ENCODE measurements at places on chromosomes 4 and X.

- DNase-seq: no peak
Measured at GRCh38 chr4:44914748-44915147, 188.4 kb upstream of the GNPDA2 start.

- DNase-seq: no peak
Measured at GRCh38 chrX:65755786-65756185, 88.3 kb downstream of the MSN start.

- DNase-seq: no peak
Measured at GRCh38 chr4:101122019-101122418, 225.3 kb downstream of the PPP3CA start.

GRCh38 chr4:123561525-123561924, 164.9 kb downstream of the SPRY1 start:
- no peak for DNase-seq

DNA sequence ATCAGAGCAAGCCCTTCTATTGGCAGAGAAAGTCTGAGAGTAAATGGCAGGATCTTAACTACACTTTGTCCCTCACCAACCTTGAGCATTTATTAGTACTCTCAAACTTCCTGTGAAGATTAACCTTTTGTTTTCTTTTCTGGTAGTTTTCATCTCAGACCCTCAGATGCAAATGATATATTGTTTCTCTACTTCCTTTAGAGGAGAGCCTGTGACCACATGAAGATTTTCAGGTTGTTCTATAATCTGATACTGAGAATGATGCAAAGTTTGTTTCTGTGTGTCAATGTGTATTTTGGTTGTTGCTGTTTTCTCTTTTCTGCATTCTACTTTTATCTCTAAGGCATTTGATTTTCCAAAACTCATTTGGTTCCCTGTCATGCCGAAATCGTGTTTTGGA, 165.8 kb upstream of the CYSLTR1 start:
- DNase-seq: no peak

DNA sequence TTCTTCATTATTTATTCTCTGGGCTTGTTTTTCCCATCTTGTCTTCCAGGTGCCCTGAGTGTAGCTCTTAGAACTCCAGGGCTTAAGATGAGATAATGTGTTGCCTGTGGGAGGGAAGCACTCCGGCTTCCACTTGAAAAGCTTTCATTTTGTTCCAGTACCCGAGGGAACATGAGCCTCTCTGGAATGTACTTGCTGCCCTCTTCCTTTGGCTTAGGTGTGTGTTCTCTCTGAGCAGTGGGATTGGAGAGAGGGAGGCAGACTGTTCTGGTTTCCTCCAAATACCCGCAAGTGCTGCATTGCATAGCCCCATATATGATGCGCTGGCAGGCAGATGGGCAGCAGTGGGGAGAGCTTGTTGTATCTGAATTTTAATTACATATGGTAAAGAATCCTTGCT, 861 bp upstream of the DTHD1 start:
- DNase-seq: no peak

- no peak for DNase-seq
Measured at GRCh38 chrX:119880552-119881437, 9.2 kb downstream of the NDUFA1 start.

DNA sequence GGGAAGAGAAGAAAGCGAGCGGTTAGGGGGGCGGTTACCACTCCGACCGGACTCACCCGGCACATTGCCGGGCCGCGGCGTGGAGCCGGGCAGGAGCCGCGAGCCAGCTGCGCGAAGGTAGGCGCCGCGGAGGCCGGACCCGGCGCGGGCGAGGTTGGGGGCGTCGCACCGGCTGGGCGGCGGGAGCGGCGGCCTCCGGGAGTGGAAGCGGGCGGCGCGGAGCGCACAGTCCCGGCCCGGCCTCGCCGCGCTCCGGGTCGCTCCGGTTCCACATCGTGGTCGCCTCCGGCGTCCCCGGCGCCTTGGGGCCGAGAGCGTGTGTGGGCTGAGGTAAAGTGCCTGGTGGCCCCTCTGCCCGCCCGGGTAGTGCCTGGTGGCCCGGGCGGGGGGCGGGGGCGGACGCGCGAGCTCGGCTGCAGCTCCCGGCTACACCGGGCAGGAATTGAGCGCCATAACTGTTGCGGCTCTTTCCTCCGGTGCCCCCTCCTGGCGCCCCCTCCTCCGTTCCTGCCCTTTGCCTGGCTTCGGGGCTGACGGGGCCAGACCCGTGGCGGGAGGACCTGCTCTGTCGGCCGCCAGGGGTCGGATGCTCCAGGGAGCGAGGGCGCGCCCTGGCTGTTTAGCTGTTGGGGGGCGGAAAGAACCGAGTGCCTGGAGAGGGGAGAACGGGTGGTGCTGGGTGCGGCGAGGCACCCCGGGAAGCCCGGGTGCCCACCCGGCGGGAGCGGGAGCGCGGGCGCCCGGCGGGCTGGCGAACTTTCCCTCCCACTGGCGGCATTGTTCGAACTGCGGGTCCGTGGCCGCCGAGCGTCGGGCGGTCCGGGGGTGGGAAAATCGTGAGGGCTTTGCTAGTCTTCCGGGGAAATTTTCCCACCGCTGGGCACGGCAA, 626 bp downstream of the JADE3 start:
- no peak for DNase-seq

GRCh38 chrX:39318506-39319343, 517.5 kb downstream of the MID1IP1 start:
- DNase-seq: no peak

- no peak for DNase-seq
Measured at GRCh38 chrX:136146614-136147314, 569 bp upstream of the FHL1 start.

- no peak for DNase-seq
Measured at GRCh38 chrX:101986586-101986985, 54.8 kb upstream of the ZMAT1 start.

- DNase-seq: no peak
Measured at GRCh38 chrX:102957751-102958150, 20.7 kb downstream of the RAB40AL start.

- DNase-seq: no peak
Measured at GRCh38 chrX:45258731-45259402, 58.2 kb upstream of the DIPK2B start.

GRCh38 chr4:11455201-11455835, 26.6 kb upstream of the HS3ST1 start:
- no peak for DNase-seq

DNA sequence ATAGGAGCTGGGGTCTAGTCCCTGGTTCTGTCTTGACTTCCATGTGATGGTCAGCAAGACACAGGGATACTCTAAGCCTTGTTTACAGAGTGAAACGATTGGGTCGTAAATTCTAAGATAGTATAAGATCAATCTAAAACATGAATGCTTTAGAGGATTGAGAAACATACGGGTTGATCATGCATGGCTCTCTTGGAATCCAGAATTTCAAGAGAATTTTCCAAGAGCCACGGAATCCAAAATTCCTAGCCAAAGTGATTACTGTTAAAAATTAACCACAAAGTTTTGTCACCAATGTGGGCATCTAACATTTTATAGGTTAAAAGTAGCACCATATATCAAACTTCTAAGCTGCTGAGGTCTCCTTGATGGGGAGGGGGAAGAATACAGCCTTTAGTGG, 16.5 kb downstream of the HS3ST1 start:
- no peak for DNase-seq

GRCh38 chr4:83581411-83582288, 45.7 kb downstream of the GPAT3 start:
- no peak for DNase-seq

DNA sequence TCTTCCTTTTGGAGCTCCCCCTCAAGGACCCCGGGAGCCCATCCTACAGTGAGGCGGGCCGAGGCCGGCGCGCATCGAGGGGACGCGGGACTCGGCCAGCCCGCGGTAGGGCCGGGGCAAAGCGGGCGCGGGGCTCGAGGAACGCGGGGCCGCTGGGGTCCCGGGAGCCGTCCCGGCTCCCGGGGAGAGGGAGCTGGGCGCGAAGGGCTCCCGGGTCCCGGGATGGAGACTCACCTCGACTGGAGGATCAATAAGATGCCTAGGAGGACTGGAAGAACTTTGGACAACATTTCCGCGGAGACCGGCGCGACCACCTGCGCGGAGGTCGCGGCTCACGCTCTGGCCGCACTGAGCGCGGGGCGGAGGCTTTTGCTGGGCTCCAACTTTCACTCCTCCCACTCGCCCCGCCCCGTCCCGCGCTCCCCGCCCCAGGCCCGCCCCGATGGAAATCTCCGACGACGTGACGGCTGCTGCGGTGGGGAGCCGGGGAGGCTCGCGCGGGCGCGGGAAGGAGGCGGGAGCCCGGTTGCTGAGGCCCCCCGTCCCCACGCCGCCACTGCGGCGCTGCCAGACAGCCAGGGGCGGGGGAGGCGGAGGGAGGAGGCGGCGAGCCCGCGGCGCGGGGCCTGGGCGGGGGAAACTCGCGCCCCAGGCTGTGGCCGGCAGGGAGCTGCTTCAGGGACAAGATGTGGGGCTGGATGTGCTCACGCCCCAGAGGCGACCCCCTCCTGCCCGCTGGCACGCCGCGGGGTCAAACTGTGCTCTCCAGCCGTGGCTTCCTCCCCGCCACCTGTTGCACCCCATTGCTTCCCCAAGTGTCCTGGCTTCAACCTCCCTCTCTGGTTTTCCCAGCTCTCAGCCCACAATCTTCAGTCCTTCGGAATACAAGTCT, at the start of gene GABRE:
TSS of gene GABRE (minus strand) at position 341 of the 892 bp plus-strand sequence. CDS start at position 290, 51 bp downstream.
- no peak for DNase-seq

DNA sequence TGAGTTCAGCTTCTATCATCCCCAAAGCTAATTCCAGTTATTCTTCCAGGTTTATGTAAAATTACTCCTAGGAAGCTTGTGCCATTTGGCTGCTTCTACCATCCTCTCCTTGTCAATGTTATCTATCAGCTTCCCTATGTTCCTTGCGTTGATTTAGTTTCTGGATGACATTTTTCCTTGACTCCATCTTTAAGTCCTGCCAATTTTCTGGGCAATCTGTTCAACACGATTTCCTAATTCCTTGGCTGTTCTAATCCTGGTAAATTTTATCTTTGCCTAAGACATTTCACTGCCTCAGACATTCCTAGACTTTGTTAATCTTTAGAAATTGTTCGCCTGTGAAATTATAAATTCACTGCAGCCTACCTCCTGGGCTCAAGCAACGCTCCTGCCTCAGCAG, 125.1 kb downstream of the PDS5A start:
- no peak for DNase-seq

- DNase-seq: no peak
Measured at GRCh38 chr4:188819233-188819632, 680.0 kb downstream of the TRIML1 start.

GRCh38 chr4:114287079-114287696, 307.7 kb upstream of the ARSJ start:
- no peak for DNase-seq

GRCh38 chr4:7311205-7311604, 118.9 kb downstream of the SORCS2 start:
- DNase-seq: no peak

DNA sequence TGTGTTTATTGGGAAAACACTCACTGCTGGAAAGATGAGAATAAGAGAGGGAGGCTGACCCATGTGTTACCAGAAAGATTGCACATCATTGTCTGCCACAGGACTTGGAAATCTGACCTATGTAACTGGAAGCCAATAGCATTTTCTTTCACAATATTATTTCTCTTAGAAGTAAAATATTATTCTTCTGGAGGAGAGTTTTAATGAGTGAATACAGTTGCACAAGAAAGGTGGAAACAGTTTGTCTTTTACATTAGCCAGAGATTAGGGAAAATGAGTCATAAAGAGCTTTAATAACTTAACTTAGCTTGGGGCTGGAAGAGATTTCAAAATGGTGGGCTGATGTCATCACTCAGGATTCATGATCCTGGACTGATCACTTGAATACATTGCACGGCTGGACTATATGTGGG, 31.5 kb upstream of the LNX1 start:
- DNase-seq: no peak

- no peak for DNase-seq
Measured at GRCh38 chrX:75603833-75604232, 81.0 kb upstream of the ZDHHC15 start.

DNA sequence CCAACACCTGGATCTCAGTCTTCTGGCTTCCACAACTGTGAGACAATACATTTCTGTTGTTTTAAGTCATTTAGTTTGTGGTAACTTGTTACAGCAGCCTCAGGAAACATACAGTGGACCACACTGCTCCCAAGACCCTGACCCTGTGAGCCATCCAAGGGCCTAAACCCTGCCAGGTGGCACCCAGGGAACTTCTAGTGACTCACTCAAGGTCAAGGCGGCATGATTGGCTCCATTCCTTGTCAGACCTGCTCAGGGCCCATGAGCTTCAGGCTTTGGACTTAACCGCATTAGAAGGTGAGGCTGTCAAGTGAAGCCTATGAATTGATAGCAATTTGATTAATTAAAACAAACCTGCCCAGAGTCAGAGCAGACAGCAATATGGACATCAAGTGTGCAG, 165.7 kb upstream of the MAMLD1 start:
- no peak for DNase-seq

GRCh38 chr4:152077582-152077981, 316.8 kb upstream of the GATB start:
- DNase-seq: no peak

DNA sequence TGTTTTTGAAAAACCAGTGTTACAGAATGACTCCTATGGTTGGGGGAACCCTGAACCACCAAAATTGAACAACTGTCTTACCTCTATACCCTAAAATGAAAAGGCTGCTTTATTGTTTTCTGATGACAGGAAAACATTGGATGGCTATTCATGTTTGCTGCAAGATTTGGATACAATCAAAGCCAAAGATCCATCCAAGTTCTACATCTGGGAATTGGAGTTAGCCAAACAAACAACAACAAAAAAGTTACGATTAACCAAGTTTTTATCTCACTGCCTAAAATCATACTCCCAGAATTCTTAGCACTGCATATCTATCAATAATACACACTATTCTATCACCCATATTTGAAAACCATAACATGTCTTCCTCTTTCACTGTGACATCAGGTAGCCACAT, 349.7 kb upstream of the SLC7A11 start:
- no peak for DNase-seq

All from activated T-helper 1 cell treated with anti-CD3 and anti-CD28 coated beads, Interleukin-2, amount 50 U/mL, for 16 hours (primary cell).